Activated CD4-positive, alpha-beta T cell treated with anti-CD3 and anti-CD28 coated beads, Interleukin-2, amount 50 U/mL, for 1 hour (primary cell): ENCODE measurements at places on chromosomes 12 and 14.

- DNase-seq = no peak
These were observed 253.1 kb downstream of the ANO2 start for GRCh38 chr12:5691943-5692342.

GRCh38 chr12:4909734-4910501 is at the start of gene KCNA1:
KCNA1 (plus strand) TSS chr12:4909905; CDS start chr12:4911379, 1,474 bp downstream.
- no peak for DNase-seq

DNA sequence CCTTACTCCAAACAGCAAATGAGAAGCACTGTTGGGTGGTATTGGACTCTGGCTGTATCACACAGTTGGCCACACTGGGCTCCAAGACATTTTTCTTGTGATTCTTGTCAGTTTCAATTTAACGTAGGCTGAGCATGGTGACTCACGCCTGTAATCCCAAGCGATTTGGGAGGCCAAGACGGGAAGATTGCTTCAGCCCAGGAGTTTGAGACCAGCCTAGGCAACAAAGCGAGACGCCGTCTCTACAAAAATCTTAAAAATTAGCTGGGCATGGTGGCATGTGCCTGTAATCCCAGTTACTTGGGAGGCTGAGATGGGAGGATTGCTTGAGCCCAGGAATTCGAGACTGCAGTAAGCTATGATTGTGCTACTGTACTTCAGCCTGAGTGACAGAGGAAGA is 35.3 kb upstream of the PLEKHD1 start:
- DNase-seq = no peak

DNA sequence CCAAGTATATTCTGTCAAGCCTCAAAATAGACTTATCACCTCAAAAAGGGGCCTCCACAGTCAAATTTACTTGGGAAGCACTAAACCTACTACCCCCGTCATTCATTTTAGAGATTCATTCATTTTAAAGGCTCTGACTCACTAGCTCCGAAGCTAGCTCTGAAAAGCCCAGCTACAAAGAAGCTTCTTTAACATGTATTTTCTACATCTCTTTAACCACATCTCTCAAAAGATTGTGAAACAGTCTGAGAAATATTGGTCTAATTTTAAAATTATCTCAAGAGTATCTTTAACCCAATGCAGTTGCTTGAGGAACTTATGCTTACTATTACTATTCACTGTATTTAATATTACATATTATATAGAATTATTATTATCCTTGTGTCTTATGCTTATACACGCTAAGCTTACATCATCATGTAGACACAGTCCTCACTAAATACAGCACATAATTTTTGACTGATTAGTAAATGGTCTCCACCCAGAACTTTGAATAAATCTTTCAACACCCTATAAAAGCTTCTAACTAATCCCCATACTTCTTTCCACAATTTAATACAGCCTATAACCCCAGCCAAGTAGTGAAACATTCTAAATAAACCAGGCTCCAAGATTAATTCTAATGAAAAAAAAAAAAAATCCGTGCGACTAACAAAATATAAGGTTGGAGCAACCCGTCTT is 7.8 kb downstream of the NT5DC3 start:
- no peak for DNase-seq

DNA sequence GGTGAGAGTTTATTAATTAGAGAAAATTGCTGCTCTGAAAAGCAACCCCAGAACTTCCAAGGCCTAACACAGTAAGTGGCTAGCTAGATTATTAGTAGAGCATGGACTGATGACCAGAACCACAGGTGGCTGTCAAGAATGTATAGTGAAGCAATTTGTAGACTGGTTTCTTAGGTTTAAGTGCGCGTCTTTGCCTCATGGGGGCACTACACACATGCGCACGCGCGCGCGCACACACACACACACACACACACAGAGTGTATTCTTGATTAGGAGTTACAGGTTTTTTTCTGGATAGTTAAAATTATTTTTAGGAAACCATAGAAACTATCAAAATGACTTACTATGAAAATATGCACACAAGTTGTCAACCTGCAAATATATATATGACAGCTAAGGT is 66.5 kb downstream of the BHLHE41 start:
- DNase-seq = no peak

GRCh38 chr12:51837286-51837685 is 11.2 kb downstream of the FIGNL2 start:
- DNase-seq = no peak

- DNase-seq = no peak
These were observed 96.1 kb downstream of the DIO3 start for GRCh38 chr14:101657372-101657771.

- DNase-seq = no peak
These were observed 180.2 kb downstream of the CACNA1C start for GRCh38 chr12:2233034-2233433.

GRCh38 chr14:22557846-22558220 is 31.2 kb downstream of the DAD1 start:
- DNase-seq = no peak

DNA sequence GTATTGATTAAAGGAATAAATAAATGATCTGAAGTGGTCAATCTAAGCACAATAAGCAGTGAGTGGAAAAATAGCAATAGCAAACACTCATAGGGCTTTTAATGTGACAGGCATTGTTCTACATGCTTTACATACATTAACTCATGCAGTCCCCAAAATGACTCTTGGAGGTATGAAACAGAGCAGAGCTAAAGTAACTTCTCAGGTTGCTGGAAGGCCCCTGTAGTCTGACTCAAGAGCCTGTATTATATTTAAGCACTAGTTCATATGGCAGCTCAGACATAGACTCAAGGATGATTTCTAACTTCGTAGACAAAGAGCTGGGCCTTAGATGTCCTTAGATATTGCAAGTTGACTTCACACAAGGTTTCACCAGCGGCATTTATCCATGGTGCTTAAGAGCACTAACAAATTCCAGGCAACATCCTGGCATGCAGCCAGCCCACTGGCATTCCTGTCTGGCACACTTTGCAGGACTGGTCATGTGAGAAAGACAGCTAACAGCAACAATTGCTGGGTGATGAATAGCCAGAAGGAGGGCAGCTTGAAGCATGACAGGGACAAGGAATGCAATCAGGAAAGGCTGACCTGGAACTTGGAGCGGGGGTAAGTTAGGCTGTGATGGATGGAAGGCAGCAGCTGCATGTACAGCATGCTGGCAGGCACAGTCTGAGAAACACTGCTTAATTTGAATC is 22.9 kb upstream of the KTN1 start:
- DNase-seq = no peak

DNA sequence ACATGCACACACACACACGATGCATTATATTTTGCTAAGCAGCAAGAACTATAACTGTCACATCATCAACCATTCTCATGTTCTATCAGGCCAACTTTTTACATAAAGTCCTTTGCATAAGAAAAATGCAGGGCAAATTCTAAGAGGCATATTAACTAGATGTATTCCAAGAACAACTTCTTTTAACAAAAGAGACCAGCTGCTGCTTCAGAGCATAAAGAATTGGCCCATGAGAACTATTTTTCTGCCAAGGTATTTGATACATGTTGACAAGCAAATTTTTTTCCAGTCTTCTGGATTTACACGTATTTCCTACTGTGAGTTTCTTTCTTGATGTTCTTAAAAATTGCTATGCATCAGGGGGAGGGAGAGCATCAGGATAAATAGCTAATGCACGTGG is 27.2 kb downstream of the GLT8D2 start:
- DNase-seq = no peak

GRCh38 chr12:124734224-124734788 is 129.4 kb downstream of the SCARB1 start:
- no peak for DNase-seq

GRCh38 chr12:56206452-56207166 is 15.1 kb downstream of the RNF41 start:
- peak; percentile 38 for DNase-seq

DNA sequence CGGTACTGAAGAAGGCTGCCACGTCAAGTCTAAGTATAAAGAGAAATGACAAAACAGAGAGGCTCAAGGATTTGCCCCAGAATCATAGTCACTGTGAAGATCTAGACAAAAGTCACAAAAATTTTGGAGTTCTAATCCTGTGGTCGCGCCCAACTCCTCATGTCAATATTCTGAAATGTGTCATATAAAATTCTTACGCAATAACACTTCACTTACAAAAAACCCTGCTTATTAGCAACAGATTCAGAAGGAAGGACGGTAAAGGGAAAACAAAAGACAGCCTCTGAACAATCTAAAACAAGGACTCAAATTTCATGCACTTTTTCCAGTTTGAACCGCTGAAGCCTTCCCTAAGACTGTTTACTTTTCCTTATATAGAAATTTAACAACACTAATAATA is 94.7 kb downstream of the TSPAN8 start:
- DNase-seq = no peak

DNA sequence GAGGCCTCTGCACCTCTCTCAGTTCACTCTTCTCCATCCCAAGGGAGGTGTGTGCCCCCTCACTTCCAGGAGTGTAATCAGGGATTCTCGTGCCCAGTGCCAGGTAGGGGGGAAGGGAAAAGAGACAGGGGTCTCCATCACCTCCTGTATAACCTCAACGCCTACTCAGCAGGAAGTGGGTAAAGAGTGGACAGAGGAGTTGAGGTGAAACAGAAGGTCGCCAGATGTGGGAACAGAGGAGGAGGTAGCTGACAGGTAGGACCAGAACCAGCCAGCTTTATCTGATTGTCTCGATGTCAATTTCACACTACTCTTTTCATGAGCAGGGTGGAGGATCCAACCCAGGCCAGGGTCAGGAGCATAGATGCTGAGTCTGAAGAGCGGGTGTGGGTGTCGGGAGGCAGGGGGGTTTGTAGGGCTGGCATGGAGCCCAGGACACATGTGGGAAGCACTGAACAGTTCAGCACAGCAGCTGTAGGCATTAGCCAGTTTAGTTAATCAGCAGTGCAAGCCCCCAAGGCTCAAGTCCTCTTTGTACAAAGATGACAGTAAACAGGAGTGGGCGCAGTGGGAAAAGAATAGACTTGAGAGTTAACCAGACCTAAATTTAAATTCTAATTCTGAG is 213.5 kb downstream of the PELI2 start:
- DNase-seq = no peak
